ENCODE measurements at places on chromosomes 1 and 21. TPM values are rescaled to one million over a fixed set of nuclear protein-coding genes. Genes with fewer than 3 reads are reported as not detected.

The PPFIA4 gene
- total RNA-seq = 14.0 TPM

The PDZK1 gene
- total RNA-seq = under 0.01 TPM

The GNAT2 gene
- 0.64 TPM for total RNA-seq

The ATP1A4 gene
- total RNA-seq = not detected

The ACKR1 gene
- total RNA-seq = not detected

The IPO9 gene
- 11.3 TPM for total RNA-seq

The CD164L2 gene
- total RNA-seq = 1.2 TPM

The ANKRD35 gene
- 0.24 TPM for total RNA-seq

The C8B gene
- total RNA-seq = not detected

The GBP1 gene
- total RNA-seq = 4.7 TPM

The CD2 gene
- total RNA-seq = not detected

The RUNX1 gene
- total RNA-seq = 10.4 TPM

The TMEM183A gene
- total RNA-seq = 139 TPM

The DSCAM gene
- 0.21 TPM for total RNA-seq

The SPATA45 gene
- total RNA-seq = not detected

The HSF2BP gene
- total RNA-seq = 16.6 TPM

The RCC2 gene
- 123 TPM for total RNA-seq

The RSPH1 gene
- 0.43 TPM for total RNA-seq

The SPATA46 gene
- not detected for total RNA-seq

The ARMH1 gene
- total RNA-seq = 1.1 TPM

The RHD gene
- total RNA-seq = not detected

The LRRC38 gene
- total RNA-seq = not detected

The CIART gene
- total RNA-seq = 5.1 TPM

All from tracheal epithelial cell (primary cell).